ENCODE measurements at places on chromosomes 3 and 15. TPM values are rescaled to one million over a fixed set of nuclear protein-coding genes. Genes with fewer than 3 reads are reported as not detected.

ITPKA gene
- 1.3 TPM for total RNA-seq

MASP1 gene
- 1.4 TPM for total RNA-seq

KCNH8 gene
- 3.5 TPM for total RNA-seq

FBXW12 gene
- total RNA-seq, result 0.44 TPM

PRICKLE2 gene
- 12.9 TPM for total RNA-seq

CLDN18 gene
- not detected for total RNA-seq

GOLGA6A gene
- not detected for total RNA-seq

BNIP2 gene
- total RNA-seq, result 37.5 TPM

SEMA3F gene
- total RNA-seq, result 5.8 TPM

HCLS1 gene
- total RNA-seq, result 0.45 TPM

NR1I2 gene
- 0.26 TPM for total RNA-seq

GABRR3 gene
- not detected for total RNA-seq

ATP10A gene
- total RNA-seq, result 4.9 TPM

MEX3B gene
- 49.5 TPM for total RNA-seq

TLNRD1 gene
- 31.7 TPM for total RNA-seq

FGF12 gene
- total RNA-seq, result 3.0 TPM

TASOR gene
- 62.2 TPM for total RNA-seq

EFCC1 gene
- 10.7 TPM for total RNA-seq

SLC25A36 gene
- total RNA-seq, result 68.2 TPM

LEKR1 gene
- total RNA-seq, result 1.8 TPM

PLA2G4E gene
- total RNA-seq, result not detected

MAPKAPK3 gene
- 38.8 TPM for total RNA-seq

EIF2B5 gene
- total RNA-seq, result 57.7 TPM

ANKRD63 gene
- total RNA-seq, result not detected

CFAP100 gene
- 1.1 TPM for total RNA-seq

TRH gene
- 0.36 TPM for total RNA-seq

GJD2 gene
- not detected for total RNA-seq
